Fibroblast of pulmonary artery (primary cell): ENCODE measurements at places on chromosomes 2 and 18.

DNA sequence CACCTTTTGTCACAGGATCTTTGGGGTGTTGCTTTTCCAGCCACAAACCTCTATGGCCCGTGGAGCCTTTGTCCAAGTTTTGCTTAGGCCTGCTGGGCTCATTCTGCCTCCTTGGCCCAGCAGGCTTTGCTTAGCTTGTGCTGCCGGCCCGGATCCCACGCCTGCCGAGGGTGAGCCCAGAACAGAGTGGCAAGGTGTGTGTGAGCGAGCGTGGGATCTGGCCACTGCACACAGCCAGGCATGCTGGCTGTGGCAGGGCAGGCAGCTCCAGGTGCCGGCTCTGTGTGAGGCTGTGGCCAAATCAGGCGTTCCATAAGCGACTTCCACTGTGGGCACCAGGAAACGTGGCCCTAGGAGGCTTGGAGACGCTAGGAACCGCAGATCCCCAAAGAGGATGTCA, 97.5 kb downstream of the ATP9B start:
- DNase-seq: no peak

DNA sequence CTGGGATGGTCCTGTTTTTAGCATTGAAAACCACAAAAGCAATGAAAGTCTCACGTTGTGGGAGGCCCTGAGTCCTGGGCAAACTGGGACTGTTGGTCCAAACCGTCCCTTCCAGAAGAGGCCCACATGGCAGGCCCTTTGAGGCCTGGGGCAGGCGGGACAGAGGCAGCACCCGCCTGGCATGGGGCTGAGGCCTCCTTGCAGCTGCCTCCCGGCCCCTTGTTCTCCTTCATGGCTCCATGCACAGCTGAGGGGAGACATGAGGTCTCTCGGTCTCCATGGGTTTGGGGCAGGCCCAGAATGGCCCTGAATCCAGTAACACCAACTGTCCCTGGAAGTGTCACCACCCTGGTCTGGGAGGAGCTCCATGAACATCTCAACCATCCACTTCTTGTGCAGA, 61.9 kb downstream of the RRM2 start:
- DNase-seq: no peak

DNA sequence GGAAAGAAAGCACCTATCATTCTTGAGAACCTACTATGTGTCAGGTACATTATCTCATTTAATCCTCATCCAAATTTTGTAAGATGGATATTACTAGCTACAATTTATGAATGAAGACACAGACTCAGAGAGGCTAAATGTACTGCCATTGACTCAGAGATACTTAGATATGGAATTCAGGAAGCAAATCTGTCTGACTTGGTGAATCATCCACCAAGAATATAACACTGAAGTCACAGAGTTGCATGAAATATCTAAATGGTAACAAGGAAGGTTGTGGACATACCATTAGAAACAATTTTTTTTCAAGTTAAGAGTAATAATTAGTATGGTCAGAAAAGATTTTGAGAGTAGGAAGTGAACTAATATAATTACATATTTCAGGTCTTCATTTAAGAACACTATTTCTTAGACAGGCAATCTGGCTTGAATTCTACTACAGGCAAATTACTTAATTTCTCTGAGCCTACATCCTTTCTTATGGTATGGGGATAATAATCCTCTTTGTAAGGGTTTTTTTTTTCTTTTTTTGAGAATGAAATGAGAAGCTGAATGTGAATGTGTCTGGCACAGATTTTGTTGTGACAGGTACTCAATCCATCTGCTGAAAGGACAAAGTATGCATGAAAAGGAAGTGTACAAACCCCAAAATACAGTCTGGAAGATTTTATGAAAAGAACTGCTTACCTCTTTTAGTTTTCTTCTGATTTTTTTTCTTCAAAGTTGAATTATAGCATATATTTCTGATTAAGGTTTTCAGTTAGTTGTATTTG, 14.8 kb upstream of the C2orf66 start:
- DNase-seq: peak; percentile 81

- no peak for DNase-seq
These were observed 18.1 kb downstream of the LPIN2 start for GRCh38 chr18:2994603-2995432.

DNA sequence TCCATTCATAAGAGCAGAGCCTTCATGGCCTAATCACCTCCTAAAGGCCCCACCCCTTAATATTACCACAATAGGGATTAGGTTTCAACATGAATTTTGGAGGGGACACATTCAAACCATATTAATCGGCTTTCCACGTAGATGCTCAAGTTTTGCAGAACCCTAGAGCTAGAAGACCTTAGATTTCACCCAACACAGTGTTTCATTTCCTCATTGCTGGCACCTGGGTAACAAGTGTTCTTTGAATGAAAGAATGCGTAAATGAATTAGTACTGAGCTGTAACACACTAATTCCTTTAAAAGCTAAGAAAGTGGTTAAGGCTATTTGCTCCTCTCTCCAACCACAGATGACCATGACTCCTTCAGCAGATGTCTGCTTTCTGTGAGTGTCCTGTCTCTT, 252.5 kb downstream of the SMAD2 start:
- no peak for DNase-seq

DNA sequence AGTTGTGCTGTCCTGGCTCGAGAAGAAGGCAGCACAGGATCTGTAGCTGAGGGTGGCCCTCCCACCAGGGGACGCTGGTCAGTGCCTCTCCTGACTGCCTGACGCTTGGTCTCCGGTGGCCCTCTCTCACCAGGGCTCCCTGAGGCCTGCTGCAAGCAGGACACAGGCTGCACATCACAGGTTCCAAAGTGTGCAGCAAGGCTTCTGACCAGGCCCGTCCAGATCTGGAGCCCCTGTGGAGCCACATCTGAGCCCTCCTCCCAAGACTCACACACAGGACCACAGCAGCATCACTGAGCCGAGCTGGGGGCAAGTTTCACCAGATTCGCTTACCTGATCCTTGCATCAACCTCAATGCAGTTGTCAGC, 12.1 kb downstream of the AMER3 start:
- no peak for DNase-seq

DNA sequence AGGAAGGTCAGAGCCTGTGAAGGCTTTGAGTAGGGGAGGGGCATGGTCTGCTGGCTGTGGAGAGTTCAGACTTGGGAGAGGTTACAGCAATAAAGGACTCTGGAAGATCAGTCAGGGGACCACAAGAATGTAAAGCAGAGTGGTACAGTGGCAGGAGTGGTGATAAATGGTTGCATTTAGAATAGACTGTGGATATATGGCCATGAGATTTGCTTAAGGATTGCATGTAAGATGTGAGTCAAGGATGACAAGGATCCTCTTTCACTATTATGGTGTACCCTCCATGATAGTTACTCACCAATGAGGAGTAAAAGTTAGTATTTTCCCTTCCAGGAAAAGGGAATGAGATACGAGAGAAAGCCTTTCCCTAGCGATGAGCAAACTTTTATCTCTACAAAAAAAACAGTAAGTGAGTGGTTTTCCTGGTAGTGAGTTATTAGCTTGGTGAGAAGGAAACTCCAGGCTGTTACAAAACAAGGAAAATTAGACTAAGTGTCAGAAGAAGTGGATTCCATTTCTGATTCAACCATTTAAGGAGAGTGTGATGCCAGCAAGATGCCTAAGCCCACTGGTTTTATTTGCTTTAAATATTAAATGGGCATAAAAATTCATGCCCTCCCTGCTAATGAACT, 818.0 kb upstream of the ACVR2A start:
- DNase-seq: peak; percentile 73

- DNase-seq: peak; percentile 76
These were observed 8.5 kb downstream of the HES6 start for GRCh38 chr2:238231251-238231793.

DNA sequence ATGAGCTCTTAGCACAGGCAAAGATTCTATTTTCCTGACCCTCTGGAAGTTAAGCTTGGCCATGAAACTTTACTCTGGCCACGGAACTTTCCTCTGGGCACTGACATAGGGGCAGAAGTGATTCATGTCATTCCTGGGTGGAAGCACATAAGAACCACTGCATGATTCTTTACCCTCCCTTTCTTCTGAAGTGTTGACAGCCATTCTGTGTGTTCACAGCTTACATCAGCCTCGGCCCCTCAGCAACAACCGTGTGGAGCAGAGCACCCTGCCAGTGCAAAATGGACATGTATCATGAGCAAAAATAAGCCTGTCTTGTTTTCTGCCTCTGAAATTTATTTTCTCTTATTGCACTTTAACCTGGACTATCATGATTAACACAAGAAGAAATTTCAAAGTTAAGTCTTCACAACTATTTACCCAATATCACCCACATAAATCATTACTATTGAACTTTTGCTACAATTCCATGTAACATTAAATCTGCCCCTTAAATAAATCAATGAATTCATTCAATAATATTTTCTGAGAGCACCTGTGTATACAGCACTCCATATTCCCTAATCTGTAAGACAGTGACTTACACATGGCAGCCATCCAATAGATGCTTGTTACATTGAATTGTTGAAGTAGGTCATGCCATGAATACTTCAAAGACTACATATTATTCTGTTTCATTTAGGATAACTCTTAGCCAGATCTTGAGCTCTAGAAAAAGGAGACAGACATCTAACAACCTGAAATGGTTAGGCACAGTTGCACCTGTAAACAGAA, 531.9 kb downstream of the IRS1 start:
- peak; percentile 20 for DNase-seq
